Stimulated activated CD8-positive, alpha-beta memory T cell treated with anti-CD3 and anti-CD28 coated beads, Interleukin-12 subunit alpha, Interleukin-12 subunit beta, amount 100 ng/mL, for 1 hour (primary cell): ENCODE measurements at places on chromosomes 1 and 21.

DNA sequence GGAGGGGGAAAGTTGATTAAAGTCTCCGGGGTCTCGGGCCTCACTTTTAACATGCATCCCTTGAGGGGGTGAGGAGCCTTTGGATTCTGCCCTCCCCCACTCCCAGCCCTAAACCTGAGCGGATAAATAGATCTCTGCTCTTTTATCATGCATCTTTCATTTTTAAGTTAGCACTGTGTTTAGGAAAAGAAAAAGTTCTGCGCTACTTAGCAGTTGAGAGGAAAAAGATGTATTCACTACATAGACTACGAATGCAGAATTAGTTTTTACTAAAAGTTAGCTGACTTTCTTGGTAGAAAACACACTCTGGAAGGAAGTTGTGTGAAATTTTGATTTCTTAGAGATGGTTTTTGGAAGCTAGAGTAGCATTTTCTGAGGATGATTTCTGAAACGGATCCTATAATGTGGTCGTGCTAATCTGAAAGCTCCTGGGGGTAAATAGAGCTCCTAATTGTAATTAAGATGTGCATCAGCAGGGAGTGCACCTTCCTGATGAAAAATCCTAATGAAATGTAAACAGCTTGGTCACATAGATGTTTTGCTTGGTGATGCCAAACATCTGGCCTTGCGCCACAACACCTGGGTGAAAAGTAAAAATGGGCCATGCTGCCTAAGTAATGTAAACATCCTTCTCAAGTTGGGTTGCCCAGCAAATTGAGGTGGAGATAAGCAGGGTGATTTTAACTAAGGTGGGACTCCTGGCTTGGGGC, 1.8 kb downstream of the ROR1 start:
- DNase-seq, result no peak

- peak; percentile 5 for DNase-seq
Measured at GRCh38 chr1:171740987-171741871, 636 bp downstream of the VAMP4 start.

GRCh38 chr1:205575294-205575885, 56.4 kb downstream of the ELK4 start:
- no peak for DNase-seq

GRCh38 chr1:154157520-154158306, 2.8 kb upstream of the NUP210L start:
- DNase-seq, result peak; percentile 62

DNA sequence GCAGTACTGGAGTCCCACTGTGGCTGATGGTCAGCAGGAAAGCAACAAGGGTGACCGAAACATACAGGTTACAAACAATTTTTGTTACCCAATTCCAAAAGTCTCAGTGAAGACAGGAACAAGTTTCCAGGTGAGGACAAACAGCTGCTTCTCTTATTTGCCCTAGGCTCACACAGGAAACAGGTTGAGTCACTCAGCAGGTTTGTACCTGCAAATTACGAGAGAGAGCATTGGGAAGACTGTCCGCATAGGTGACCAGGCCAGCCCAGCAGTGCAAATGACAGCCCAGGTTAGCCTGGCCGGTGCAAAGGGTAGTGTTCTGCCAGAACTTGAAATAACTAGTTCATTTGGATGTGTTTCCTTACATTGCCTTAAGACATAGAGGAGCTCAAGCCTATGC, 40.0 kb upstream of the DSCAM start:
- no peak for DNase-seq

DNA sequence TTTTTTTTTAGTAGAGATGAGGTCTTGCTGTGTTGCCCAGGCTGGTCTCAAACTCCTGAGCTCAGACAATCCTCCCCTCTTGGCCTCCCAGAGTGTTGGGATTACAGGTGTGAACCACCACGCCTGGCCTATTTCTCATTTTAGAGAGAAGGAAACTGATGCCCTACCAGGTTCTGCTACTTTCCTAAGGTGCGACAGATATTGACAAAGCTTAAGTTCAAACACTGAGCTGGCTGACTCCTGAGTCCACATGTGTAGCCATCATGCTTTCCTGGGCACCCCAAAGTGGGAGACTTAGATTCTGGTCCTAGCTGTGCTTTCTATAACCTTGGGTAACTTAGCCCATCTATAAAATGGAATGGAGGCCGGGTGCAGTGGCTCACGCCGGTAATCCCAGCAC, 5.1 kb upstream of the TMEM222 start:
- no peak for DNase-seq

GRCh38 chr1:168628807-168629206, 52.4 kb downstream of the XCL1 start:
- no peak for DNase-seq

DNA sequence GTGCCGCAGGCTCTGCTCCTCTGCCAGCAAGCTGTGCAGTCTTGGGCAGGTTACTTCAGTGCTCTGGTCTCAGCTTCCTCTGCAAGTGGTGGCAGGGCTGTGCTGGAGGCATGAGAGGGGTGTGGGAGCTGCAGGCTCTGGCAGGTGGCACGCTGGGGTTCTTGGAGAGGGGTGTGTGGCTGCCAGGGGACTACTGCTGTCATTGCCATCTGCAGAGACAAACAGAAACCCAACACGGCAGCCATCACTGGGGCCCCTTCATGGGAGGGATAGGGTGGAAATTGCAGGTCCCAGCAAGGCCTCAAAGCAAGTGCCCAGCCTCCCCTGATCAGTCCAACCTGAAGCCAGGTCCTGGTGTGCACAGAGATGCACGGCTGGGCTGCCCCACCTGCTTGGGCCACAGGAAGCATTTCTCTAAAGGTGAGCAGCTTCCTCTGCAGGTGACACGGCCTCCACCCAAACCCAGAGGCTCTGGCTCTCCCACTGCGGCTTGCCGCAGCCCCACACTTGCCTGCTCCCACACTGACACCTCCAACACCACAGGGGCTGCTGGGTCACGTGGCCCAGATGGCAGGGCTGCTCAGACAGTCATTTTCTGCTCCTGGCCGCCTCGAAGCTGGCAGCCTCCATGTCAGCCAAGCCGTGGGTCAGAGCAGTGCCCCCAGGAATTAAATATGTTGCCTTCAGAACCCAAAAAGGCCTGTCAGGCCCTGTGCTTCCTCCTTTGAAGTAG, 4.1 kb upstream of the COL6A2 start:
- no peak for DNase-seq

DNA sequence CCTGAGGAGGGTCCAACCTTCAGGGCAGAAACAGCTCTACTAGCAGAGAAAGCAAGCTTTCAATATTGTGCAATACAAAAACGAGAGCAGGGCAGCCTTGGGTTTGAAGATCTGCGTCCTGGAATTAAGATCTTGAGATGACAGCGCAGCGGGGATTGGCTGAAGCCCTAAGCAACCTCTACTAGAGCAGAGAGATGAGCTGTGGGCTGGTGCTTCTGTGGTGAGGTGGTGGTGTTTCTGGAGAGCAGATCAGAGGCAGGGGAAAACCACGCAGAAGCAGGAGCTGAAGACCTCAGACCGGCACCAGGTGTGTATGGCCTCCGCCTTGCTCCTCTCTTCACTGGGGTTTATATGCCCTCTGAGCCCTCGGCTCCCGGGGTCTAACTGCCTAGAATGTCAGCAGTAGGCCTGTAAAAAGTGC, 12.5 kb downstream of the TRAF3IP3 start:
- DNase-seq, result peak; percentile 64

- DNase-seq, result no peak
Measured at GRCh38 chr1:58487002-58487401, 59.5 kb downstream of the OMA1 start.

GRCh38 chr1:116203920-116204319, 92.7 kb downstream of the MAB21L3 start:
- DNase-seq, result no peak

GRCh38 chr1:15525050-15526020, 1.3 kb upstream of the DNAJC16 start:
- no peak for DNase-seq

DNA sequence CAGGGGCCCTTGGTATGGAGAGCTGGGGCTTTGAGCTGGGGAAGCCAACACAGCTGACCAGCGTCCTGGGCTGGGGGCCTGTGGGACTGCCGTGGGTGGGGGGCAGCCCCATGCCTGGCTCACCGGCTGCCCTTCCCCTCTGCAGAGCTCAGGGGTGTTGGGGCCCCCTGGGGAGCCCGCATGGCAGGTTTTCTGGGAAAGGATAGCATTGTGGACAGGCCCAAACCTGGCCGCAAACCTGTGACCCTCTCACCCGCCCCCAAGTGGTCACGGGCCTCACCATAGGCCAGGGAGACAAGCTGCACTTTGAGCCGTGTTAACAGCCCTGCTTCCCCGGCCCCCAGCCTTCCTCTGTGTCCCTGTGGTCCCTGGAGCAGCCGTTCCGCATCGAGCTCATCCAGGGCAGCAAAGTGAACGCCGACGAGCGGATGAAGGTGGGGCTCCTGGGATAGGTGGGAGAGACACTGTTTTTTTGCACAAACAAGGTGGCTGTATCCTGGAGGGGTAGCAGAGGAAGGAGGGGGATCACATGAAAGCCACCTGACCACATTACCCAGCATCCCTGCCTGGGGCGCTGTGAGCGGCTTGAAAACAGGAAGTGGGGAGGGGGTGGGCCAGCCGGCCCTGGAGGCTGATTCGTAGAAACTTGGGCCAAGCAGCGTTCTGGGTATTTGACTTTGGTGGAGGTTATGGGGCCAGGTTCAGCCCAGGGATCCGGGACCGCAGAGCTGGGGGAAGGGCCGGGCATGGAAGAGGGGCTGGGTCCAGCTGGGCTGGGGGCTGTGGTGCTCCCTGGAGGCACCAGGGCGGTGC, 65.9 kb downstream of the PIK3CD start:
- DNase-seq, result peak; percentile 67

DNA sequence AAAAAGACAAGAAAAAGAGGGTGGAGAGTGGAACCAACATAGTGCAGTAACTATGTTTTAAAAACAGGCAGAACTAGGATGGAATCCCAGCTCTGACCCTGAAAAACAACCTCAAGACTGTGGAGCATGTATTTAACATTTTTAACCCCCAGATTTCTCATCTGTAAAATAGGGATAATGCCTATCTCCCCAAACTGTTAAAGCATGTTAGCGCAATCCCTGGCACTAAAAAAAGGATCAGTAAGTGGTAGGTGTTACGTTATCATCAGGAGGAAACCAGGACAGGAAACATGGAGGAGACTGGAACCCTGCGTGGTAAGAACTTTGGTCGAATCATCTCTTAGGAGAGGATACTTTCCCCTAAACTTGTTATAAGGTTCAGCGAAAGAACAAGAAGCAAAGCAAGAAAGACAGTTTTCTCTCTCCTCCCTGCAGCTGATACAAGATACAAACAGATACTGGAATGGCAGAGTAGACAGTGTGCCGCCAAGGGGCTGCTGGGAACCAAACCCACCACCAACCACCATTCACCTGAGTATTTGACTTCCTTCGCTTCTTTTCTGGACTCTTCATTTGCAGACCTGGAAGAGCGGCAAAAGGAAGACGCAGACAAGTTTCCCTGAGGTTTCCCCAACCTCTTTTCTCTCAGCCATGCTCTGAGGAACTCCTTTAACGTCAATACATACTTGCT, 991 bp downstream of the PYGO2 start:
- DNase-seq, result no peak

GRCh38 chr1:227124473-227124872, 184.4 kb downstream of the COQ8A start:
- no peak for DNase-seq

- no peak for DNase-seq
Measured at GRCh38 chr21:26736449-26736848, 108.8 kb downstream of the ADAMTS1 start.

DNA sequence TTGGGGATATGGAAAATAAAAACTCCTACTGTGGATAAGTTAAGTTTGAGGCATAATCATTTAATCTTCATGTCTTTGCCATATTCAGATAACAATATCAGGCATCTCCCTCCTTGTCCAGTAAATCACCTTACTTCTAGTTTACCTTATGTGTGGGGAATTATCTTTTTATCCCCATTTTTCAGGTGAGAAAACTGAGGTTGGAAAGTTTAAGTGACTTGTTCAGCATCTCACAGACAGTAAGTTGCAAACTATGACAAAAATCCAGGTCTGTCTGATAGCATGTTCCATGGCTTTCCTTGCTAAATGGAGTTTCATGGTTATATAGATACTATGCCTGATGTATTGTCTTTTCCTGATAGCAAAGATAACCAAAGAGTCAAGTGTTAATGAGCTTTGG, 79.7 kb downstream of the TMEM200B start:
- DNase-seq, result no peak

DNA sequence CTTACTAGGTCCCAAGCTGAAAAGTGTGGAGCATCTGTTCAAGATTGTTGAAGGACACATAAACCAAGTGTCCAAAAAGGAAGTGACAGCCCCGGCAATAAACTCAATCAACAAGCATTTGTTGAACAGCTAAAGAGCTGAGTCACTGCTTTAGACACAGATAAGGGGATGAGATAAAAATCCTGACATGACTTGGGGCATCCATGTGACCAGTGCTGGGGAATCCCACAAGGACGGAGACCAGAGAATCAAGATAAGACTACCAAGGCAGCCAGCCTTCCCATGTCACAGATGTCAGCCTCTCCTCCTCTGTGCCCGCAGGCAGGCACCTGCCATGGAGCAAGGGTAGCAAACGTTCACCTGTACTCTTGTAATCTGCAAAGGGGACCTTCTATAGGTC, 118.6 kb upstream of the KAZN start:
- DNase-seq, result no peak

DNA sequence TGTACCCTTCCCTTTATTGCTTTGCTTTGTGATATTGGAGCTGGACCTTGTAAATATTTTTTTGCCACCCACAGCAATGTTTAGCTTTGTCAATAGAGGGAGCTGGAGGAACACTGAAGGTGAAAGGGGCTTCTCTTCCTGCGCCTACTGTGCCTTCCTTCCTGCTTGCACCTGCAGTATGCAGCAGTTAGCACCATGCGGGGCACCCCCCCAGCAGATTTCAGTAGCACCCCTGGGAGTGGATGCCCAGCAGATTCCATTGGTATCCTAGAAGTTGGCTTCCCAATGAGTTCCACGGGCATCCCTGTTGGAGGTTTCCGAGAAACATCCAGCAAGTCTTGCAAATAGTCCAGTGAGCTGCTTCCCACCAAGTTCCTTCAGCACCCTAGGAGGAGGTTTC, 25.6 kb downstream of the S100A10 start:
- DNase-seq, result peak; percentile 29

GRCh38 chr1:113283914-113284313, 106.4 kb upstream of the MAGI3 start:
- DNase-seq, result no peak

- no peak for DNase-seq
Measured at GRCh38 chr1:189970331-189971230, 507.1 kb downstream of the BRINP3 start.
